ENCODE measurements at places on chromosomes 4 and X.

GRCh38 chr4:126375462-126376054 is 1060.8 kb downstream of the FAT4 start:
- no peak for DNase-seq

DNA sequence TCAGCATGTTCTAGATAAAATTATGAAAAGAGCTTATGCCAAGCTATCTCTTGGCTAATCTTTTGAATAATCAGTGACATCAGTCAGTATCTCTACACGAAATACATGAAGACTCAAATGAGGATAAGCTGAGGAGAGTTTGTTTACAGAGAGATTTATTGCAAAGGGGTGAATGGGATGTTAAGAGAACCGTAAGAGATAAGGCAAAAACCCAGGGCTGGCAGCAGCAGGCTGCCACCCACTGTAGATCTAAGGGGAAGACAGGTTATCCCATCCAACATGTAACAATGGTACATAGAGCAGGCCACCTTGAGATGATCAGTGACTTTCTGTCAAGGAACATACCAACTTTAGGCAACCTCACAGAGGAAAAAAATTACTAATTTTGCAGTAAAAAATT is 432.1 kb upstream of the NR3C2 start:
- DNase-seq, result no peak

DNA sequence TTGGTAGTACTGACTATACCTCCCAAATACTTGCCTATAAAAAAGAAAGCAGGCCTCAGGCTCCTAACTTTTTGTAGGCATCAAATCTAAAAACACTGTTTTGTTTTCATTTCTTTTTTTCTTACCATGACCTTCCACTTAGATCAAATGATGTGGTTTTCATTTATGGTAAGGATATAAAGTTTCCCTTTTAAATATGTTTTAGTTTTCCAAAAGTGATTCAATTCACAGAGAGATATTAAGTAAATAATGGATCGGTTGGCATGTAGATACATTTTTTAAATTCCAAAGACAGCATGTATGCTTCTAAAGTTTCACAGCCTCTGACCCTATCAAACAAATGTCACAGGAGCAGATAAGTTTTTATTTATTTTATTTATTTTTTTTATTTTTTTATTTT is 23.9 kb downstream of the EFHC2 start:
- DNase-seq, result no peak

- DNase-seq, result no peak
These were observed 964.4 kb downstream of the RPA4 start for GRCh38 chrX:97847885-97848679.

DNA sequence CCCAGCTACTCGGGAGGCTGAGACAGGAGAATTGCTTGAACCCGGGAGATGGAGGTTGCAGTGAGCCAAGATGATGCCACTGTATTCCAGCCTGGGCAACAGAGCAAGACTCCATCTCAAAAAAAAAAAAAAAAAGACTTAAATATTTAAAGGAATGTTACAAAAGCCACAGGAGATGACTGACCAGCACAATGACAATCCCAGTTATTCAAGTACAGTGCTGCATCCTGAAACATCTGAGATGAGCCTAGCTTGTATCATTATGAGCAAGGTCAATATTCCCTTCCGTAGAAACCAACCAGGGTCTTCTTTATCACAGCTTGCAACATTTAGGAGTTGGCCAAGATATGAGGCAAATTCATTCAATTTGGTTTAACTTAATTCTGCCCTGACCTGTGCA is 38.6 kb downstream of the LNX1 start:
- no peak for DNase-seq

- DNase-seq, result no peak
These were observed 7.8 kb upstream of the GLOD5 start for GRCh38 chrX:48753708-48754228.

- no peak for DNase-seq
These were observed 7.4 kb upstream of the SMS start for GRCh38 chrX:21933077-21933476.

GRCh38 chrX:103877571-103877970 is 45.5 kb upstream of the RAB9B start:
- DNase-seq, result no peak

DNA sequence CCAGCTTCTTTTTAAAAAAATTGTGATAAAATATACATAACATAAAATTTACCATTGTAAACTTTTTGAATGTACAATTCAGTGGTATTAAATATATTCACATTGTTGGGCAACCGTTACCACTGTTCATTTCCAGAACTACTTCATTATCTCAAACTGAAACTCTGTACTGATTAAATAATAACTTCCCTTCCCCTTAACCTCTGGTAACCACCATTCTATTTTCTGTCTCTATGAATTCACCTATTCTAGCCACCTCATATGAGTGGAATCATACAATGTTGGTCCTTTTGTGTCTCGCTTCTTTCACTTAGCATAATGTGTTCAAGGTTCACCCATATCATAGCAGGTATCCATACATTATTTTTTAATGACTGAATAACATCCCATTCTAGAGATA is 8.3 kb downstream of the GPR50 start:
- DNase-seq, result no peak

GRCh38 chr4:103482471-103482870 is 237.3 kb downstream of the TACR3 start:
- no peak for DNase-seq

DNA sequence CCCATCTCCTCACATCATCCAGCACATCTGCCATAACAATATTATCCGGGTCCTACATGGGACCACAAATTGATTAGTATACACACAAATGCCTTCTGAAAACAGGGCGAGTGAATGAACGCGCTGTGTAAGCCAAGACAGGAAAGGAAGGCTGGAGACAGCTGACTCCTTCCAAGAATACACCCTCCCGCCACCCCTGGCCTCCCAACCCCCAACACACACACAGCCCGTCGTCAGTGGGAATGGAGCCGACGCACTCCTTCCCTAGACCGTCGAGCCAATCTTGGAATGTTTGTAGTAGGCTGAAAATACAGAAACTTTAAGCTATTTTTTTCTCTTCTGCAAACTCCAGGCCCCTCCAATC is 319 bp upstream of the MAGEH1 start:
- no peak for DNase-seq

DNA sequence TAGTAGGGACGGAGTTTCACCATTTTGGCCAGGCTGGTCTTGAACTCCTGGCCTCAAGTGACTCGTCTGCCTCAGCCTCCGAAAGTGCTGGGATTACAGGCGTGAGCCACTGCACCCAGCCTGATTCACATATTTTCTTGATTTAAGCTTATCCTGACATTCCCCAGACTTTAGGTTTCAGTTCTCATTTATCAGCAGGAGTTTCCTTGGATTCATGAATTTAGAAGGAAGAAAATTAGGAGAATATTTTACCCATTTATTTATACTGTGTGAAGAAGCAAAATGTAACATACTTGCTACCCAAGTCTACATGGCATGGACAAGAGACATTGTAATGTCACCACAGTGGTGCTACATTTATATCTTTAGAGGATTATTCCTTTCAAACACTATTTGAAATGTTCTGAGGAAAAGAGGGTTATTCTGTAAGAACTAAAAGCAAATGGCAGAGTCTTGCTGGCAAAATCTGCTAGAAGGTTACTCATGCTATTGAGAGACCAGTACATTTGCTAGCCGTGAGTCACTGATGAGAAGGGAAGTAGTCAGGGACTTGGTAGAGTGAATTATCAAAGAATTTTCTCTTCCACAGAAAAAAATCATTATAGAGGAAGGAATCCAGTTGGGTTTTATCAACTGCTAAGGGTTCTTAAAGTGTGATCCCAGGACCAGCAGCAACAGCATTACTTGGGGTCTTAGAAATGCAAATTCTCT is 26.1 kb upstream of the CFAP299 start:
- DNase-seq, result peak; percentile 95

GRCh38 chrX:136496186-136496763 is 1.1 kb upstream of the HTATSF1 start:
- no peak for DNase-seq

DNA sequence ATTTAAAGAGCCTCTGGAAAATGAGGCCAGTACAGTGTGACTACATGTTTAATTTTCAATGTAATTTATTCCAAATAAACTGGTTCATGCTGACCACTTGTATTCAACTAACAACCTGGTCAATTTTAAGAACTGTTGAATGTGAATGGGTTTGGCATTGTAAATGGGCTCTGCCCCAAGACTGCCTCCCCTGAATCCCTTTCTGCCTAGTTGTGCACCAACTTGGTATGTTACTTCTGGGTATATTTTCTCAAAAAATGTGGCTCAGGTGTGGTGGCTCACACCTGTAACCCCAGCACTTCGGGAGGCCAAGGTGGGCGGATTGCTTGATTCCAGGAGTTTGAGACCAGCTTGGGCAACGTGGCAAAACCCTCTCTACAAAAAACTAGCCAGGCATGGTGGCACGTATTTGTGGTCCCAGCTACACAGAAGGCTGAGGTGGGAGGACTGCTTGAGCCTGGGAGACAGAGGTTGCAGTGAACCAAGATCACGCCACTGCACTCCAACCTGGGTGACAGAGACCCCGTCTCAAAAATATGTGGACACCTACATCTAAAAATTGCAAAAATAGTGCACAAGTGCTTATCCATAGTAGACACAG is 7.2 kb downstream of the RPL9 start:
- DNase-seq, result no peak

GRCh38 chr4:58254291-58254690 is 1144.1 kb upstream of the IGFBP7 start:
- no peak for DNase-seq

GRCh38 chr4:146343199-146343598 is 128.9 kb downstream of the REELD1 start:
- DNase-seq, result no peak

DNA sequence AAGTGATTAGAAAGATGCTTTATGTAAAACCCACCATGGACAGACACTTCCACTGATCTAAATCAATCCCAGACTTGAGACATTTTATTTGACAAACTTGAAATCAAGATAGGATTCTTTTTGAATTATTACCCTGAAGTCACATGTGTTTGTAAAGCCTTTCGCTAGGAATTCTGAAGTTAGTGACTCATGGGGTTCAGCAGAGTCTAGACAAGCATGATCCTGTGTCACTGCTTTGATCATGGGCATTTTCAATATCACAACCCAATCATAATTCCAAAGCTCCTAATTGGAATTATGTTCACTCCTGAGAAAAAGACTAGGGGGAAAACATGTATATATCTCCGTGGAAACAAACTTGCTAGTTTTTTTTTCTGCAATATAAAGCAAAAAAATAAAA is 67.5 kb upstream of the BMP3 start:
- DNase-seq, result peak; percentile 40

- DNase-seq, result peak; percentile 3
These were observed 223.4 kb upstream of the PRPS2 start for GRCh38 chrX:12567857-12568256.

DNA sequence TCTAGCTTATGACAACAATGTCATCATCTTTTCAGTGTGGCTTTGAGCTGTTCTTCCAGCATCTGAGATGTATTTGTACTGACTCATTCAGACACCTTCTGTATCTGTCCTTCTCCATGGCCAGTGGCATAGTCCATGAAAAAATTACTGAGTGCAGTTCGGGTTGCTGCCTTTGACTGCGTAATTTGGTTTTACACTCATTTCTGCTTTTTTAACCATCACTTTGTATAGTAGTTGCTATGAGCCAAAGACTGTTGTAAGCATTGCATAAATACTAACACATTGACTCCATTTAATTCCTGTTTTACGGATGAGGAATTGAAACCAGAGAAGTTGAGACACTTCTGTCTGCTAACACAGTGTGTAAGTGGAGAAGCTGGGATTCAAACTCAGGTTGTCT is 190.7 kb upstream of the MID1 start:
- DNase-seq, result no peak

- no peak for DNase-seq
These were observed 8.0 kb downstream of the SMPX start for GRCh38 chrX:21749924-21750323.

GRCh38 chr4:123259676-123260646 is 136.6 kb upstream of the SPRY1 start:
- DNase-seq, result no peak

GRCh38 chr4:54729256-54729655 is 71.5 kb downstream of the KIT start:
- no peak for DNase-seq

DNA sequence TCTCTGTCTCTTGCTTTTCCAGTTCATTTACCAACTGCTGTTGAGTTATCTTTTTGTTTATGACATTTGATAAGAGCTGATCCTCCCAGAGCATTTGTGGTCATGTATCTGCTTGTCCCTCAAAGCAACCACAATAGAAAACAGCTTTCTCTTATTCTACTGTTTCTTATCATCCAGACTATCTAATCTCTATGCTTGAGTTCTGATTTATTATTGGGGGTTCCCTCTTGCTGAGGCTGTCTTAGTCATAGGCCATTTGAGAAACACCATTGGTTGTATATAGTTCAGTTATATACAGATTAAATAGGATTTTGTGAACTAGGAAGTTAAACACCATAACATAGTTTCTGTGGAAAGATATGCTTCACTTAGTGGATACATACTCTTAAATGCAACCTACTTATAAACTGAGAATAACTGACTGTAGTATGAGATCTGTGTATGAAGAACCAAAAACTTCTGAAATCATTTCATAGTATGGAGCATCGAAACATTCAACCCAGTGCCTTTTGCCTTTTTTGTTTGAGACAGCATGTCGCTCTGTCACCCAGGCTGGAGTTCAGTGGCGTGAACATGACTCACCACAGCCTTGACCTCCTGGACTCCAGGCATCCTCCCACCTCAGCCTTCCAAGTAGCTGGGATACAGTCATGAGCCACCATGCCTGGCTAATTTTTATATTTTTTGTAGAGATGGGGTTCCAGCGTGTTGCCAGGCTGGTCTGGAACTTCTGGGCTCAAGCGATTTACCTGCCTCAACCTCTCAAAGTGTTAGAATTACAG is 75.8 kb downstream of the STIM2 start:
- no peak for DNase-seq

DNA sequence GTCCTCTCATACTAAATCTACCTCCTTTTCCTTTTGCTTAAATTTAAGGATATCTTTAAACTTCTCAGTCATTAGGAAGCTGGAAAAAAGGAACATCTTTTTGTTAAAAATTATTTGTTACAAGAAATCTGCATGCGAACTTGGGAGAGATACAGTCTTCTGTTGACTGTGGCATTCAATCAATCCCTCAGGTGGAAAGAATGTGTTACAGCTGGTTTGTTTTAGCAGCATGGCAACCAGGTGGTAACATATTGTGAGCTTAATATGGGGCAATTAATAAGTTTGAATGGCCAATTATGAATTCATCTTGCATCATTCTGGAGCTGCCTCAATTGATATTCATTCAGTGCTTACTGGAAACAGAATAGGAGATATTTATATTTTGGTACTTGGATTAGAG is 135.0 kb downstream of the GC start:
- no peak for DNase-seq

GRCh38 chr4:67550451-67550850 is 5.1 kb upstream of the CENPC start:
- DNase-seq, result no peak

DNA sequence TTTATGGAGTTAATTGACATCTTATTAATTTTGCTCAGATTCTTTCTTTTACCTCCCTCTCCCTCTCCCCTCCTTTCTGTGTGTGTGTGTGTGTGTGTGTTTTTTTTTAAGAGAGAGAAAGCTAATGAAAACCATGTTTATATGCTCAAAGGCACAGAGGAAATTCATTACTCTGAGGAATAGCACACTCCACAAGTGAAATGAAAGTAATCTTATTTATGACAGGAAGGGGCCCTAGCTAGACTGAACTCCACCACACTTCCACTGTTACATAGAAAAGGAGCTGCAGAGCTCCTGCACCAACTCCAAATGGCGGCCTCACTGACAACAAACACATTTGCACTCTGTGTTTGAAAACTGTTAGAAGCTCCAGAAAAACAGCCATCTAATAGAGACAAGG is 150.6 kb downstream of the RASL11B start:
- peak; percentile 72 for DNase-seq

- DNase-seq, result no peak
These were observed 1.0 kb upstream of the SFRP2 start for GRCh38 chr4:153789741-153790499.

All from fibroblast of upper back skin (primary cell).